ENCODE measurements at places on chromosomes 2 and 18. TPM values are rescaled to one million over a fixed set of nuclear protein-coding genes. Genes with fewer than 3 reads are reported as not detected.
A peak's percentile ranks its signal among the peaks of the same experiment; 100 is the strongest.

Gene CCDC148
- 1.2 TPM for total RNA-seq

Gene GCG
- total RNA-seq: not detected

DNA sequence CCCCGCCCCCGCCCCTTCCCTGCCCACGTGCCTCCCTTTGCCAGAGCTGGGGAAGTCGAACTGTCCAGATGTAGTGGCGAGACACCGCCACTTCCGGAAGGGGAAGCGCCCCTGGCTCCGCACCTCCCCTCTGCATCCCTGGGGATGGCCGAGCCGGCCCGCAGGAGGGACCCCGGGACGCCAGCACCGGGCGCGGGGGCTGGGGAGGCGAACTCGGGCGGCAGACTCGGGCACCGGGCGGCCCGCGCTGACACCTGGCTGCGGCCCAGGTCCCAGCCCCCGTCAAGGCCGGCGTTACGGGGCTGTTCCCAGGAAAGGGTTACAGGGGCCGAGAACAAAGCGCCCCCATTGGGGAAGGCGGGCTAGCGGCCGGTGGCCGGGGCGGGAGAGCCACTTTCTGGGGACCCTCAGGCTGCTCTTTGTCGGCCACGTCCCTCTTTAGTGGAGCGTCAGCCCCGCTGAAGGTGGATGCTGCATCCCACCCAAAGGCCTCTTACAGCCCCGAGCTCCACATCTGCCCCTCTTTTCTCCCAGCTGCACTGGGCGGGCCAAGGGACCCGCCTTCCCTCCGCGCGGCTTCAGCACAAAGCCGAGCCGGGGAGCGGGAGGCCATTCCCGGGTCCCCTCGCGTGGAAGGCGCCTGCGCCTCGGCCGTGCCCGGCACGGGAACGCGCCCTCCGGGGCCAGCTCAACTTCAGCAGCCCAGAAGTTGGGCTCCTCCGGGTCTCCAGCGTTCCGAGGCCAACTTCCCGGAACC is 1.3 kb downstream of the SDC1 start:
- peak overlapping the region; percentile 72 for H3K27ac ChIP-seq
- no peaks in the 10 kb centered on the region for H3K36me3 ChIP-seq
- H3K27me3 ChIP-seq: peaks cover 3% of the 10 kb centered on the region

DNA sequence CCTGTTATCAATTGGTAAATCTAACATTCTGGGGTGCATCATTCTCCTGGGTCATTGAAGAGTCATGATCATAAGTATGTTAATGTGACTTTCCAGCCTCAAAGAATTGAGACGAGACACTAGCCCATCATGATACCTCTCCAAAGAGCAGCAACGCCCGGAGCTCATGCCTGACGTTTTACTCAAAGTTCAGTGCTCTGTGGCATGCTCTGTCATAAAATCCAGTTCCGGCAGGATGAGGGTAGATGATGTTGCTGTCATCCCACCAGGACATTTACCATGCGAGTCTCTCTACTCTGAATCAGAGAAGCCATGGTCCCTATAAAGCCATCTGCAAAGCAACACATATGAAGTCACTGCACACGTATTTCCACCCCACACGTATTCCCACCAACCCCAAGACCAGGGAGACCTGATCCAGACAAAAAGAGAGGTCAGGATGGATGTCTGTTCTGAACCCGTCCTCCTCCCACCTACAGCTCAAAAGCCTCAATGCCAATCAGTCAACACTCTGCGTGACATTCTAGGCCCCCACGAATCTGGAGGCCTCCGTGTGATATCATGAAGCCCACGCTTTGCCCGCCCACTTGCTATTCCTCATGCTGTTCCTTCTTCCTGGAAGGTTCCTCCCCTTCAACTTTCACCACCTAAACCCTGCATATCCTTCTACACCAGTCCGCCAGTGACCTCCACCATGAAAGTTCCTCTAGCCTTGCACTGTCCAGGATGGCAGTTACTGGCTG is 85.8 kb downstream of the DNMT3A start:
- no peak overlapping the region for H3K4me3 ChIP-seq
- peak; percentile 76 for DNase-seq
- peaks cover 17% of the 10 kb centered on the region for H3K36me3 ChIP-seq
- peaks cover 17% of the 10 kb centered on the region for H3K4me1 ChIP-seq
- H3K27me3 ChIP-seq: no peaks in the 10 kb centered on the region

DNA sequence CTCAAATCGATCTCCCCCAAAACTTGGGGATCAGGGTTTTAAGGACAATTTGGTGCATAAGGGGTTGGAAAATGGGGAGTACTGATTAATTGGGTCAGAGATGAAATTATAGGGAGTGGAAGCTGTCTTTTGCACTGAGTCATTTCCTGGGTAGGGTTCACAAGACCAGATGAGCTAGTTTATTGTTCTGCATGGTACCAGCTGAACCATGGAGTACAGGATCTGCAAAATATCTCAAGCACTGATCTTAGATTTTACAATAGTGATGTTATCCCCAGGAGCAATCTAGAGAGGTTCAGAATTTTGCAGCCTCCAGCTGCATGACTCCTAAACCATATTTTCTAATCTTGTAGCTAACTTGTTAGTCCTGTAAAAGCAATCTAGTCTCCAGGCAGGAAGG is 73.1 kb downstream of the CPO start:
- no peak for DNase-seq
- H3K4me3 ChIP-seq: no peak overlapping the region
- no peaks in the 10 kb centered on the region for H3K4me1 ChIP-seq
- no peaks in the 10 kb centered on the region for H3K27me3 ChIP-seq
- no peak overlapping the region for H3K27ac ChIP-seq

Gene OR6B2
- not detected for total RNA-seq

Data from upper lobe of right lung (tissue), 1 donor.